ENCODE measurements at places on chromosomes 7 and 10. TPM values are rescaled to one million over a fixed set of nuclear protein-coding genes. Genes with fewer than 3 reads are reported as not detected.

Gene OR2A1
- not detected for polyA plus RNA-seq

Gene NRCAM
- 2.5 TPM for polyA plus RNA-seq

Gene CNNM2
- polyA plus RNA-seq: 3.2 TPM

Gene ADAP1
- 11.7 TPM for polyA plus RNA-seq

Gene ENTPD1
- polyA plus RNA-seq: 7.2 TPM

Gene STK17A
- 22.2 TPM for polyA plus RNA-seq

Gene SAP25
- polyA plus RNA-seq: 4.3 TPM

Gene VWDE
- polyA plus RNA-seq: not detected

Gene IKZF1
- polyA plus RNA-seq: 3.4 TPM

Gene CYP2C19
- not detected for polyA plus RNA-seq

Gene KIAA1549
- polyA plus RNA-seq: 0.31 TPM

Gene HKDC1
- polyA plus RNA-seq: not detected

Gene CPED1
- polyA plus RNA-seq: 15.1 TPM

Gene LRRD1
- polyA plus RNA-seq: not detected

Gene ELAPOR2
- 4.0 TPM for polyA plus RNA-seq

Gene CACNB2
- polyA plus RNA-seq: 3.4 TPM

Gene FBXL13
- polyA plus RNA-seq: 0.59 TPM
